ENCODE measurements at places on chromosomes 3 and 15.

DNA sequence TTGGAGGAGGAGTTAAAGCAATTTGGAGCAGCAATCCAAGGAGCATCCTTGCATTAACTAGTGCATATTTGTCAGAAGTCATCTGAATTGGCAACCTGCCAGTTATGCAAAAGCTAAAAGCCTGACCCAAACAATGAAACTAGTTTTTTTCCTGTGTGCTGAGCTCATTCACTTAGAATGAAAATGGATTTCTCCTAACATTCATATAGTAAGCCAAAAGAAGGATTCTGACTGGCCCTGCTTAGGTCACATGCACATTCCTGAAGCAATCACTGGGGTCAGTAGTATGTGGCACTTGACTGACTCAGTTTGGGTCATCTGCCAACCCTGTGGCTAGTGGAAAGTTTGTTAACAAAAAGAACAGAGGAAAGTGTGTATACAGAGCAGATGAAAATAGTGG lies 30.5 kb downstream of the OXSM start:
- DNase-seq, result no peak

- DNase-seq, result no peak
These were observed 9.2 kb upstream of the HLTF start for GRCh38 chr3:149095487-149095886.

- DNase-seq, result peak; percentile 93
These were observed 119.1 kb downstream of the OPA1 start for GRCh38 chr3:193711964-193712598.

GRCh38 chr3:43728476-43728875 lies 37.7 kb downstream of the ABHD5 start:
- no peak for DNase-seq

GRCh38 chr15:98805434-98806274 lies 157.3 kb downstream of the IGF1R start:
- no peak for DNase-seq

DNA sequence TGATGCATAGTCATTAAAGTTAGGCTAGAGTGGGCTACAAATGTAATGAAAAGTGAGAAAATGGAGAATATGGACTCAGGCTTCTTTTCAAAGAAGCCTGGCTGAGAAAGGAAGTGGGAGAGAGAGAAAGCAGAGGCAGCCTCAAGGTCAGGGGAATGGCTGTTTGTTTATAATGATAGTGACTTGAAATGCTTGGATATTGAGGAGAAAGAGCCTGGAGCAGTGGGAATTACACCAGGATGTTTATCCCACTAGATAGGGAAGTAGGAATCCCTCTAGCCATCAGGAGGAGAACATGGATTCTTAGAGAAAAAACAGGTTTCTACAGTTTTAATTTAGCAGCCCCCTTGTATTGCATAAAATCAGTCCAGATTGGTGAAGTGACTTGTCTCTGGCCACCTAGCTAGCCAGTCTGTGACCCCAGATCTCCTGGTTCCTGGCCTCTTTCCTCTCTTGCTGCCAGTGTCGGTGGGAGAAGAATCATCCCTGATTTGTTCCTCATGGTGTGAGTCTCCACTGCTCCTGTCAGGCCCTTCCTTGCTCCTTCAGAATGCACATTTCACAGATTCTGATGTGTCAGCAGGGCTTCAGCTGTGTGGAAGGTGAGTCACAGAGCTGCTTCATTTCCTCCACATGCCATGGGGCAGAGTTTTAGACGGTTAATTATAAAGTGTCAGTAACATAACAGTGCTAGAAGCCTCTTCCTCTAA lies 32.9 kb downstream of the SEMA6D start:
- no peak for DNase-seq

DNA sequence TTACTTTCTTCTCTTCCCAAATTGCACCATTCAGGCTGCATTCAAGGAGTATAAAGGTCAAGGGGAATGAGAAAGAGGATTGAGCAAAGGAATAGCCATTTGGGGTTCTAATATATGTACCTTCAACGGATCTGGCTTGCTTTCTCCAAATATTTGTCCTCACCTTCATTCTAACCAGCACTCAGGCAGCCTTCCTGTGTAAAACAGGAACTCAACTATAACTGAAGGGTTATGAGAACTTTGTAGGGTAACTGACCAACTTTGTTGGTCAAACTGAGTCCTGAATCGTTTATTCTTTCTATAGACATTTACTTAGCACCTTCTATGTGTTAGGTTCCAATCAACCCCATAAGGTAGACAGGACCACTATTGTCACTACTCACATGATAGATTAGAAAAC lies 5.1 kb upstream of the CPOX start:
- DNase-seq, result no peak

- DNase-seq, result no peak
These were observed 172.0 kb downstream of the TCF12 start for GRCh38 chr15:57090496-57090859.

Measured in NCI-H510A (cell line).